ENCODE measurements at places on chromosomes 13 and 19. TPM values are rescaled to one million over a fixed set of nuclear protein-coding genes. Genes with fewer than 3 reads are reported as not detected.

NUMBL gene
- 12.8 TPM for total RNA-seq

IL4I1 gene
- total RNA-seq, result 1.0 TPM

FNDC3A gene
- 33.9 TPM for total RNA-seq

PSG7 gene
- not detected for total RNA-seq

CGB1 gene
- not detected for total RNA-seq

LILRB3 gene
- 4.1 TPM for total RNA-seq

FBXO27 gene
- 2.4 TPM for total RNA-seq

ZNF83 gene
- 9.6 TPM for total RNA-seq

ZNF677 gene
- total RNA-seq, result 7.1 TPM

CAPS gene
- 15.0 TPM for total RNA-seq

SLITRK5 gene
- total RNA-seq, result 0.10 TPM

ACP7 gene
- total RNA-seq, result not detected

MEDAG gene
- total RNA-seq, result 2.6 TPM

KLC3 gene
- total RNA-seq, result not detected

LILRA2 gene
- total RNA-seq, result 0.35 TPM

OR7A5 gene
- total RNA-seq, result not detected

CEACAM16 gene
- total RNA-seq, result 0.52 TPM

EPSTI1 gene
- total RNA-seq, result 16.8 TPM

CKM gene
- total RNA-seq, result 0.53 TPM

PSPN gene
- 1.7 TPM for total RNA-seq

MED29 gene
- total RNA-seq, result 37.5 TPM

SYNE4 gene
- 10.1 TPM for total RNA-seq

ZNF878 gene
- total RNA-seq, result 0.32 TPM

SPACA6 gene
- total RNA-seq, result 3.0 TPM

ZNF253 gene
- 9.0 TPM for total RNA-seq

SYCN gene
- total RNA-seq, result 2.1 TPM

SLC27A1 gene
- 4.2 TPM for total RNA-seq
